ENCODE measurements at places on chromosomes 5 and 9.

DNA sequence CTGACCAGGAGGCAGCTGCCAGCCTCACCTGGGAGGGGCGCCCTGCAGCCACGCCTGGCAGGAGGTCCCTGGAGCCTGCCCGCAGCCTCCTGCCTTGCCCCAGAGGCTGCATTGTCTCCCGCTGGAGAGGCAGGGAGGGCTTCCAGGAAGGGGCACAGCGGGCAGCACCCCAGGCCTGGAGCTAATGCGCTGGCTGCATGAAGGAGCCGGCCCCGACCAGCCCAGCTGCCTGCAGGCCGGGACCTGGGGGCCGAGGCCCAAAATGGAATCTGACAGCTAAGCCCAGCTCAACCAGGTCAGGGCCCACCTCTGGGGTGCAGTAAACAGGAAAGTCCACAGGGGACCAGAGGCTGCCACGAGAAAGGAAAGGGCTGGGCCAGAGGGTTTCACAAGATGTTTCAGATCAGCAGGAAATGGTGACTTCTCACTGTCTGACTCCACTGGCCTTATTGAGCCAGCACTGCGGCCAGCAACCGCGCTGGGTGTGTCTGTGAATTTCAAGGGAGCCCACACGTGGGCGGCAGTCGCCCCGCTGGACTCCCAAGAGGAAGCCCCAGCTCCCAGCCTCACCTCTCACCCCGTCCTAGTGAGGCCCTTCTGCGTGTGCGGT, 18.6 kb upstream of the NOTCH1 start:
- no peak for DNase-seq

DNA sequence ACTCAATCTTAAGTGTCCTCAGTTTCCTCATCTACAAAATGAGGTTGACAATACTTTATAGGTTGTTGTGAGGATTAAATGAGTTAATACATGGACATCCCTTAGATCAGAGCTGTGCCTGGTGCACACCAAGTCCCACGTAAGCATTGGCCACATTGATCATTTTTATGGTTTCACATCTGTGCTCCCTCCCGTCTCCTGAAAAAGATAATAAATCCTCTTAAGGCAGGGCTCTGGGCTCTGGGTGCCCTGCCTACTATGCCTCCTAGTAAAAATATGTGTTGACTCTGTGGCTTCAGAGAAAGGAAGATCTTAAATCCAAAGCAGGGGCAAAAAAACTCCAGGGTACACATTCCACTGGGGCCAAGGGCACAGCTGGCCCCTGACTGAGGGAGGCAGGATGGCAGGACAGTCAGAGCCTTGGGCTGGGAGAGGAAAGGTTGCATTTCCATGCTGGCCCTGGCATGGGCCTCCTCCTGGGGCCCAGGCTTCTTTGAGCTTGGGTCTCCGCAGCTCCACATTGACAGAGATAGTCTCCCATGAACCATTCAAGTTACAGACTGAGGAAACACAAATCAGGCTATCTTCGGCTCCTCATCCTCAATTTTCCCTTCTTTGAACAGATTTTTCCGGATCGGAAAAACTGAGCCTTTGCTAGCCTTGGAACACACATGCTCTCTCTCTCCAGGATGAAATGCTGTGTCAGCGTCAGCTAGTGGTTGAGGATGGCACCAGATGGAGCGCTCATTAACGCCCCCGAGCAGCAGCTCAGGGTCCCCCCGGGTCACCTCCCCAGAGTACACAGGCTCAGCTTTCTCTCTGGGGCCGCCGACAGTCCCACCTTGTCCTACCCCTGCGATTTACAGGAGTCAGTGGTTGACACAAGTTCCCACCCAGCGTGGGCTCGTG, 22.4 kb upstream of the KIF12 start:
- DNase-seq = no peak

GRCh38 chr9:100204796-100205195, 105.8 kb downstream of the INVS start:
- DNase-seq = no peak

GRCh38 chr9:107118863-107119624, 164.0 kb upstream of the RAD23B start:
- no peak for DNase-seq

DNA sequence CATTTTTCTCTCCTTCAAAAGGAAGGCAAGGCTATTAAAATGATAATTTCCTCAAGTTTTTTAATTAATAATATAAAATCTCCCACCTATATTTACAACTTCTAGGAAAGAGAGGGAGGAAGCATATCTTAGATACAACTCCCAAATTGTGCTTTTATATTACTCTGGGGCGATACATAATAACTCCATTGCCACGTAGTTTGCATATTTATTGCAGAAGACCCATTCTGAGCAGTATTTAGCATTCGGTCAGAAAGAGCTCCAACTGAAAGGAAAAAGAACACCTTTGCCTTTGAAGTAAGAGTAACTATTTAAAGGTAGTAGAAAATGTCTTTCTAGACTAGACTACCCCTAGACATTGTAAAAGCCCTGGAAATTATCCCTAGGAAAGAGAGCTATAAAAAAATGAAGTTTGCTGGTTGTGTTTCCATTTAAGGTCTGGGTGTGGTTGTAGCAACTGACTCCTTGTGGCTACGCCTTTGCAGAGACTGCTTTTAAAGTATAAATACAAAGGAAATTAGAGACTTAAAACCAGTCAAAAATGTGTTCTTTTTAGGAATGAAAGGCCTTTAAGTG, 566.1 kb downstream of the ZNF608 start:
- DNase-seq = no peak

DNA sequence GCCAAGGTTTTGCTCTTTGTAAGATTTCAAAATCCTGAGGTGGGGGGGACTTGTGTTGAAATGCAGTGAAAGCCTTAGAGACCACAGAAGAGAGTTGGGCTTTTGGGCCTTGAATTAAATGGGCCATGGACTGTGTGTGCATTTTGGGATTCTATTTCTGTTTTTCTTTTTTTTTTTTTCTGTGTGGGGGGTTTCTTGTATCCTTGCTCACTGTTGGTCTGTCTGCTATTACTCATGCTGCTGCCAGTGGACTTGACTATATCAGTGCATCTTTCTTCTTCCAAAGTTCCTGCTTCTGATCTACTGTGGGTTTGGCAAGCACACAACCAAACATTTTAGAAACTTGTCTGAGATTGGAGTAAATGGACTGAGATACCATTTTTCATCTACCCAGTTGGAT, 344.9 kb downstream of the ARL15 start:
- no peak for DNase-seq

GRCh38 chr9:14899042-14899814, 11.0 kb downstream of the FREM1 start:
- DNase-seq = no peak

DNA sequence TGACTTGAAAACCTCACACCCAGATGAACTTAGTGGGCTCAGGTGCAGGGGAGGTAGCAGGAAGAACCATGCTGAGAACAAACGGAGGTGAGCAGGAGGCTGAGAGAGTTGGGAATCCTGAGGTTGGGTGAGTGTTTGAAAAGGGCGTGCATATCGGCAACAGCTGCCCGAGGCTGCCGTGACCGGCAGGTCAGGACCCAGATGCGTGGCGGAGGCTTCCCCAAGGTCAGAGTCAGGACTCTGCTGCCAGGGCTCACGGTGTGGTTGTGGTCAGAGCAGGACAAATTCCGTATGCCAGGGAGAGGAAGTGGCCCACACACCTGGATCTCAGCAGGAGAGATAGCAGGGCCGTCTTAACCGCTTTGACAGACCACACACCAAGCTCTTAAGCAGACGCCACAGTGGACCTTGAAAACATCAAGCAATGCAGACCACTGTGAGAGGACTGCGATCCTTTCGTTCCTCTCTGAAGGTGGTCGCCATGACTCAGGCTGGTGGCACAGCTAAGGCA, 43.1 kb downstream of the ADAMTS16 start:
- no peak for DNase-seq

DNA sequence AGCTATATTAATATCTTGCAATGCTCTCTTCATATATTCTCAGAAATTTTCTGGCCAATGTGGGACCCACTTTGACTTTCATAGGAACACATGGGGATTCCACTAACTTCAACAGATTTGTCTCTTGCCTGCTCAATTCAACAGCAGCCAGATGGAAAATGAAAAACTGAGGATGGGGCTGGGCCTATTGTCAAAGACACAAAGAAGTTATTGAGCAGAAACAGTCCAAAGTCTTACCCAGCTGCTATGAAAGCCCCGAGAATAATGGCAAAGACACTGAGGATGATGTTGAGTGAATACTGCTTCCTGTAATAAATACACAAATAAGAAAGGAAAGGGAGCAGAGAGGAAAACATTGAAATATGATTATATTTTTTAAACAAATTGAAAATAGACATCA, 32.6 kb downstream of the SLC35D2 start:
- DNase-seq = no peak
